Activated CD4-positive, CD25-positive, alpha-beta regulatory T cell treated with anti-CD3 and anti-CD28 coated beads, Interleukin-2, amount 50 U/mL, for 72 hours (primary cell): ENCODE measurements at places on chromosomes 7 and 10.

GRCh38 chr7:43888993-43889945, 17.1 kb downstream of the URGCP start:
- no peak for DNase-seq

DNA sequence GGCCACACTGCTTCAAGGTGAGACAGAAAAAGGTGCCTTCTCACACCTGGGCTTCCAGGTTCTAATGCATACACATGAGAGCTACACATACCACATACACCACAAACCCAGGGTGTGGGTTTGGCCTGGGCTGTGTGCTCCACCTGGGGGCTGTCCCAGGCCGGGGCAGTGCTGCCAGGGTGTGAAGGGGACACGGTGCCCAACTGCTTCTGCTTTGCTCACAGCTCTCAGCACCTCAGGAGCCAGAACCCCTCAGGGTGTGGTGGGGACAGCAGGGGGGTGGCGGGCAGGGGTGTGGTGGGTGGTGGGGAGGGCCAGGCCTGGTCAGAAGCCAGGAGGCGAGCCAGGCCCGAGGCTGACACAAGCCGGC, 51.1 kb downstream of the TMEM209 start:
- DNase-seq = no peak

- DNase-seq = no peak
These were observed 163.2 kb downstream of the REEP3 start for GRCh38 chr10:63684257-63684936.

DNA sequence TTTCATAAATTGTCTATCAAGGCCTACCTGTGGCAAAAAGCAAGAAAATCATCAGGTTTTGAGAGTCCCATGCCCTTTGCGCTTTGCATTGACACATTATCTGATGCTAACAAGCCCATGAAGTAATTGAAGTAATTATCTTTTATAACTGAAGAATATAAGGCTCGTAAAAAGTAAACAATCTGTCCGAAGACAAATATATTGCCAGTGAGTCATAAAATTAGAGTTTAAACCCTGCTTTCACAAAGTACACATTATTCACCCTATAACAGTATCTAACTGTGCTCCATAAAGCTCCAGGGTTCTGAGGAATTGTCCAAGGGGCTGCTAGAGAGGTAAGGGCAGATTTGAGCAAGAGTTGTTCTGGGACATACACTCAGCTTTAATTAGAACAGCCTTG, 102.3 kb upstream of the PPP1R3A start:
- no peak for DNase-seq

- no peak for DNase-seq
These were observed 312.8 kb downstream of the LRMDA start for GRCh38 chr10:75744261-75744660.

DNA sequence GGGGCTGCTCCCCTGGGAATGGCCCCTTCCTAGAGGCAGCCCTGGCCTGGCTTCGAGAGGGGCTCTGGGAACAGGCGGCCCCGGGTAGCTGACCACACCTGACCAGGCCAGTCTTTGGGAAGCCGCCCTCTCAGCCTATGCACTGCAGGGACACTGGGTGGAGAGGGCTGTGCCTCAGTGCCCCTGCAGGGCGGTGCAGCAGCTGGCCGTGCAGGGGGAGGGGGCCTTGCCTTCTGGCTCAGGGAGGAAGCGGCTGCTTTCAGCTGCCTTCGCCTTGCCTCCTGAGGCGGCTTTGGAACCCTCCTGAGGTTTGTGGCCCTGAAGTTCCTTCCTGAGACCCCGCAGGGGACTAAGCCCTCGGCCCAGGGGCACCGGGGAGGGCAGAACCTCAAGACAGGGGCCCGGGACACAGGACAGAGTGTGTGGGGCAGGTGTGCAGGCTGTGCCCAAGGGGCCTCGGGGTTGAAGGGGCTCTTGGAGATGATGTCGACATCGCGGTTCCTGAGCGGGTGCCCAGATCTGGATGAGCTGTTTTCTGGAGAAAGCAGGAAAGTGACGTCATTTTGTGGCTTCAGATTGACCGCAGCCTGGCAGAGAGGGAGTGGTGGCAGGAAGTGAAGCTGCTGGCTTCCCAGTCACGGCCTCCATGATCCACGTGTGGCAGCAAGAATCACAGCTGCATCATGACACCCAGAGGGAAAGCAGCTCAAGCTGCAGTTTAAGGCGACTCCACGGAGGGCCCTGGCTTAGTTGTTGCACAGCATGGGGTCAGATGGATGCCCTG, 17.7 kb downstream of the ADAM8 start:
- peak; percentile 70 for DNase-seq

DNA sequence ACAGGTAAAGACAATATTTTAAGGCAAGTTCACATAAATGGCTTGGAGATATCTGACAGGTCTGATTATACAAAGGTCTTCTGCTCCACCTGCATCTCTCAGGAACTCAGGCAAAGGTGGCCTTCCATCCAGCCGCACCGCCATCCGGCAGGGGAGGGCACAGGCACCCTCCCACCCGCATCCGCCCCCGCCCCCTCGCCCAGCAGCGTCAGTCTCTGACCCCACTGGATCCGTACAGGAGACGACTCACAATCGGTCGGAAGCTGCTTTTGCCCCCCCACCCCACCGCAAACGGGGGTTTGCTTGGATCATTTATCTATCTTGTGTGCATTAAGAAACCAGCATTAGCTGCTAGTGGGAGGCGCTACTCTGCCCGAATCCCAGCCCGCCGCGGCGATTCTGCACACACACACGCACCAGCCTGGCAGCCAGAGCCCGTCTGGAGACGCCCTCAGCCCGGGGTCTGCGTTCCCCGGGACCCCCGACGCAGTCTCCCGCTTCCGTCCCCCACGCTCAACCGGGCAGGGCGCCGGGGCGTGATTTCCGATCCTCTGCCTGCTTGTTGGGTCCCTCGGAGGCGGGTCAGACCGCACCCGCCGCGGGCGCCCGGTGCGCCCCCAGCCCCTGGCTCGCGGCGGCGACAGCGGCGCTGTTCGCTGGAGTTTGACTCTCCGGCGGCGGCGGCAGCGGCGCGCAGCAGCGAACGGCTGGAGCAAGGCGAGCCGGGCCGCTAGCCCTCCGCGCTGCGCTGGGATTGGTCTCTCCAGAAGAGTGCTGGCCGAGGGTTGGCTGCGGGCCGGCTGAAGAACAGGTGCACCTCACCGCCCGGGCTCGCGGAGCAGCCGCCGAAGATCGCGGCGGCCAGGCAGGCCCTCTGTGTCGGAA, 820 bp upstream of the NRG3 start:
- DNase-seq = no peak

DNA sequence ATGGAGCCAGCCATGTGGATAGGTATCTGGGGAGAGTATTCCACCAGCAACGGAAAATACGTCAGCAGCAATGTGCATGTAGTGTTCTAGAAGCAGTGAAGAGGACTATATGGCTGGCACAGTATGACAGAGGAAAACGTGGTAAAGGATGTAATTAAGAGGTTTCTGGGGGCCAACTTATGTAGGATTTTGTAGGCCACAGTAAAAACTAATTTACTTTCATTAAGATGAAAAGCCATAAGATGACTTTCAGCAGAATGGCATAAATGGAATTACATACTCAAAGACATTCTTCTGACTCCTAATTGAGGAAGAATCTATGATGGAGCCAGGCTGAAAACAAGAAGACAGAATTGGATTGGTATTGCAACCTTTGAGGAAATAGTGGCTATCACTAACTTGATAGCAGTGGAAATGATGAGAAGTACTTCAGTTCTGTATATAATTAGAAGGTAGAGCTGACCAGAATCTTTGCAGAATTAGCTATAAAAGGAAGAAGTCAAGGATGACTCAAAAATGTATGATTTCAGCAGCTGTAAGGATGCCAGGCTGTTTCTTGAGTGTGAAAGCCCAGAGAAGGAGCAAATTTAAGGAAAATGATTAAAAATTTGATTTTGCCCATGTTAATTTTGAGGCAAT, 156.7 kb downstream of the MBL2 start:
- no peak for DNase-seq

GRCh38 chr7:106812027-106812643, 52.9 kb upstream of the PIK3CG start:
- no peak for DNase-seq

DNA sequence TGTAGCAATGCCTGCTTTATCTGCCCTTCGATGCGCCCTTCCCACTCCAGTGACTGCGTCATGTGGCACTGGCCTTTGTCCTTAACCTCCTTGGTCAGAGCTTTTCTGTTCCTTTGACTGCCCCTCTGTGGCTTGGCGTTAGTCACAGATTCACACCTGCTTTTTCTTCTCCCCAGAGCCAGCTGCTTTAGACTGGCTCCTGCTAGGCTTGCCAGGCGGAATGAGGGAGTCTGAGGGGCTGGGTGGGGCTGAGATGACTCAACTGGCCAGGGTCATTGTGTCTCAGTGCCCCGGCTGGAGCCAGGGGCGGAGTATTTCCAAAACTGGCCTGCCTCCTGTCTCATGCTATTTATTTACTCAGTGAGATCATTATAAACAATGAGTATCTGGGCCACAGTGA, 194.1 kb downstream of the EMX2 start:
- DNase-seq = no peak

DNA sequence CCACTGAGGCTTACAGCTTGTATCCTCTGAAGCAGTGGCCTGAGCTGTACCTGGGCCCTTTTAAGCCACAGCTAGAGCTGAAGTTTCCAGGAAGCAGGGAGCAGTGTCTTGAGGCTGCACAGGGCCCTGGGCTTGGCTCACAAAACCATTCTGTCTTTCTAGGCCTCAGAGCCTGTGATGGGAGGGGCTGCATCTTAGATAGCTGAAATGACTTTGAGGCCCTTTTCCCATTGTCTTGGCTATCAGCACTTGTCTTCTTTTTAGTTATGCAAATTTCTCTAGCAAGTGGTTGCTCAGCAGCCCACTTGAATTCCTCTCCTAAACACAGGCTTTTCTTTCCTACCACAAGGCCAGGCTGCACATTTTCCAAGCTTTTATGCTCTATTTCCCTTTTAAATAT, 864.2 kb downstream of the REEP3 start:
- no peak for DNase-seq

DNA sequence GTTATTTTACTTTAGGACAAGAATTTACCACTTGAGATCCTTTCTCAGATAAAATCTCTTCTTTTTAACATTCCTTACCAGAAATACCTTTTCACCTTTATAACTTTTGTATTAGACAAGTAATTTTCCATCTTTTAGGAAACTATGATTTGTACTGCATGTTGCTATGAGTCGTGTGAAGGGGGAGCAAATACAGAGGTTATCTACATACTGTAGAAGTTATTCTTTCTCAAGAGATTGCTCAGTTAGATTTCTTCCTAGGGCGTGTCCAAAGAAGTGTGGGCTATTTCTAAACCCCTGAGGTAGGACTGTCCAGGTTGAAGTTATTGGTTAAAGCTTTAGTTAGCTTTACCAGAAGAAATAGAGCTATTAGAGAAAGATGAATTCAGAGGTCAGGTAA, 30.2 kb upstream of the ARHGAP12 start:
- DNase-seq = no peak

DNA sequence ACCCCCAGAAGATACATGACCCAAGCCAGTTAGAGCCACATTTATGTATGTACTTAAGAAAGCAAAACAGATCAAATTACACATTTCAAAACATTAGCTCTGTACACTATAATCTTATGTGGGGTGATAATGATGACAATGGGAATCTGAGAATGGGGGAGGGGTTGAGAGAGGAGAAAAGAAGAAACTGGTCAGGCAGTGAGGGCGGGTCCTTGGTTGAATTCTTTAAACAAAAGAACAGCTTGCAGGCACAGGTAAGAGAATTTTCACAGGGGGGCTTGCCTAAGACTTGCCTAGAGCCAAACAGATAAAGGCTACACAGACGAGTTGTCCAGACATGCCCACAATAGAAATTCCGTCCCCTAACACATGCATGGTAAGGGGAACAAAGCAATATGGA, 76.8 kb upstream of the PTER start:
- no peak for DNase-seq

DNA sequence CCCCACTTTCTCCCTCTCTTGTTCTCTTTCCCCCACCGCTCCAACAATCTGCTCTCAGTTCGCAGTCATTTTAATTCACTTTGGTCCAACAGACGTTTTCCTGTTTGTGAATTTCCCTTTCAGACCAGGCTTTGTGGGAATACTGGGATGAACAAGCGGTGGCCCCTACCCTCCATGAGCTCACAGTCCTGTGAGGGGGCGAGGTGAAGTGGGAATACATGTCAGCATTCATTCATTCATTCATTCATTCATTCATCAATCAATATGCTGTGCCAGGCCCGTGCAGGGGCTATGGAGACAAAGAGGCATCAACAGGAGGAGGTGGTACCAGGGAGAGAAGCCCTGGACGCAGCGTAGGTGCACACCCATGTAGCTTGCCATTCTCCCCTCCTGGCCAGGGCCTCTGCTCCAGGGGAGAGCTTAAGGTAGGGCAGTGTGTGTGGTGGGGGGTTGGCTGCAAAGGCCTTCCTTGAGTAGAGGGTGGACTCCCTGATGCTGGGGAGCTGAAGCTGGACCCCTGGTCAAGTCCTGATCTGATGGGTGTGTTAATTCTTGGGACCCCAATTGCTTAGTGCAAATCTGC, 16.1 kb downstream of the PRF1 start:
- DNase-seq = no peak

DNA sequence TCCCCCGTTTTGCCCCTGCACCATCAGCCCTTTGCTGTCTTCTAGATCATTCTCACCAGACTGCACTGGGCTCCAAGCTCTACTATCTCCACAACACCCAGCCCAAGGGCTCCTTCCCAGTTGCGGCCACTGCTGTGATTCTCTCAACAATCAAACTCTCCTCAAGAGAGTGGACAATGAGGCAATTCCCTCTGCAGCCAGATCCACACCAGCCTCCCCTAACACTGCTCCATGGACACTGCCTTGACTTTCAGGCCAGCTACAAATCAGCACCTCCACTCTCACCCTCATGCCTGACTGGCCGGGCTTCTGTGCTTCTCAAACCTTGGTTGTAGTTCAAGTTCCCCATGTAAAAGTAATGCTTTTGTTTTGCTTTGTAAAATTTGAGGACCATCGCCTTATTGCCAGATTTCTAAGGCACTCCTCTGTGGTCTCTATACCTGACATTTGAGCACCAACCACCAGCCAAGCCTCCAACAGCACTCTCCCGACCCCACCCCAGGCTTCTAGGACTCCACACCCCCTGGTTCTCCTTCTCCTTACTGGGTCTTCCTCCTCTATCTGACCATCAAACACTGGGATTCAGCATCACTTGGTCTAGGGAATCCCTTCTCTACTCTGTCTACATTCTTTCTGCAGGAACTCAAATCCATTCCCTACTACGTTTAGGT, 45.4 kb downstream of the PPIF start:
- DNase-seq = no peak

DNA sequence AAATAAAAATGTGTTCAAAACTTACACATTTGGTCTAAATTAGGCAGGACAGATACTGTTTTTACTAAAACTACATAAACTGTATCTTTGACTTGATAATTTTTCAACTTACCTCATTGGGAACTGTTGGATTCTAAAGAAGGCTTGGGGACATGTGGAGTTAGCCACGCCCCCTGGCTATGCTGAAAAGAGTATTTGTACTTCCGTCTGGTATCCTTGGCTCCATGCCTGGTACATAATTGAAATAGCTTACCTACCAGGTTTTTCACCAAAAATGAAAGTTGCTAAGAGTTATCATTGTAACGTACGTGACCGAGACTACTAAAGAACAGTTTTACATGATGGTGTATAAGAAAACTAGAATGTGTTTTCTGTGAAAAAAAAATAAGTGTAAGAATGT, 604.8 kb upstream of the IGFBP3 start:
- DNase-seq = no peak
